Activated CD8-positive, alpha-beta memory T cell treated with anti-CD3 and anti-CD28 coated beads for 1 hour (primary cell): ENCODE measurements at places on chromosomes 16 and 17.

DNA sequence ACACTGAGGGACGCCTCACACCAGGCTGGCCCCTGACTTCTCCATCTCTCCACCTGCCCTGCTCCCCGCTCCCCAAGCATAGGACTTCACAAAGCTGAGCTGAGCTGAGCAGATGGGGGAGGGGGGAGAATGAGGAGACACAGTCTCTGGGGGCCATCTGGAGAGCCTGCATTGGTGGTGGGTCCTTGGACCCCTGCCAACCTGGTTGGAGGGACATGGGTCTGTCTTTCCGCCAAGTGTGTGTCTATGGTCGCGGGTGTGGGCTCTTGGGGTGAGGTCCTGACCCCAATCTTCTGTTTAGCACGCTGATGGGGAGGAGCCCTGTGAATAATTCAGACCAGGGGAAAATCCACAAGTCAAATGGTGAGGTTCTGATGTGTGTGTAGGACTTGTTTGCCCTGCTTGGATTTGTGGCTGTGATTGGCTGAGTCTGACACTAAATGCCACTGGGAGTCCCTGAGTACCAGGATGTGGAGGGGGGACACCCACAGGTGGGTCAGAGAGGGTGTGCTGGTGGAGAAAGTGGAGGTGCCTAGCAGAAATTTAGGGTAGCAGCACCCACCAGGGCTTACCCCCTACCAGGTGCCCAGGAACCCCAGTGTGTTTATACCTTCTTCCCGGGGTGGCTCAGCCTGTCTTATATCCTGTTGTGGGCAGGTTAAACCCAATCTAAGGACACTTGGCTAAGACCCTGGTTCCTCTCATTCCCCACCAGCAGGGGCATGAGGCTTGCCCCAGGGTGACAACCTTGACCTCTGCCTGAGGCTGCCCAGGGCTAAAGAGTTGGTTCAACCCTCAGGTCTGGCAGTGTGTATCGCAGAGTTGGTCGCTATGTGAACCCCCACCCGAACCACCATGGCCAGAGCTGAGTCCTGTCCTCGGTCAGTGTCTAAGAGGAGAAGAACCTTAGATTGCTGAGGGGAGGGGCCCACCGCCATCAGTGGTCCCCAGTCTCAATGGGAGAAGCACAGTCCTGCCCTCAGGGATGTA is 2.1 kb downstream of the FMNL1 start:
- DNase-seq, result no peak

DNA sequence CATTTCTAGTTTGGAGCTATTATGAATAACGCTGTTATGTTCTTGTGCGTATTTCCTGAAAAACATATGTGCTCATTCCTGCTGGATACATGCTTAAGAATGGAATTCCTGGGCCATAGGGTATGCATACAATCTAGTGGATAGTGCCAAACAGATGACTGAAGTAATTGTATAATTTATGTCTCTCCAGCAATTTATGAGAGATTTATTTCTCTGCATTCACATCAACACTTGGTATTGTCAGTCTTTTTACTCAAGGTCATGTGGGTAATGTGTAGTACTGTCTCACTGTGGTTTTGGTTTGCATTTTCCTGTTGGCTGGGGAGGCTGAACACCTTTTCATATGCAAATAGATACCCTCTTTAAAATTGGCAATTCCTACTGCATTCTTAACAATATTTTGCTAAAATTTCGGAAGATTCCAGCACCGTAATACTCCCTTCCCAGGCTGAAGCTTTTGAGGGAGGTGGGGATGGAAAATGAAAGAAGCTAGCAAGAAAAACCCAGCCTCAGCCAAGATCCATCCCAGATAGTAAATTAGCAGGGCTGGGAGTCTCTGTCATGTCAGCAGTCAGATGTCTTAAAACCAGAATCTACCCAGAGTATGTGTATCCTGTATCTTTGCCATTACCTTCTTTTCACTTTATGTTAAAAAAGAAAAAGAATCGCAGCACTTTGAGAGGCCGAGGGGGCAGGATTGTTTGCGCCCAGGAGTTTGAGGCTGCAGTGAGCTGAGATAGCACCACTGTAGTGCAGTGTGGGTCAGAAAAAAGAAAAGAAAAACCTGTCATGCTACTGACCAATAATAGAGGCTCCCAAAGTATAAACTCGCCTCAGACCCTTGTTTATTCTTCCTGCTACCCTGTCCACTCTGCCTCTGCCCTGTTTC is 204.9 kb downstream of the LGALS9B start:
- no peak for DNase-seq

GRCh38 chr16:57938936-57939871 is 31.7 kb downstream of the CNGB1 start:
- no peak for DNase-seq

GRCh38 chr17:43940630-43941029 is 1.6 kb downstream of the PPY start:
- no peak for DNase-seq

DNA sequence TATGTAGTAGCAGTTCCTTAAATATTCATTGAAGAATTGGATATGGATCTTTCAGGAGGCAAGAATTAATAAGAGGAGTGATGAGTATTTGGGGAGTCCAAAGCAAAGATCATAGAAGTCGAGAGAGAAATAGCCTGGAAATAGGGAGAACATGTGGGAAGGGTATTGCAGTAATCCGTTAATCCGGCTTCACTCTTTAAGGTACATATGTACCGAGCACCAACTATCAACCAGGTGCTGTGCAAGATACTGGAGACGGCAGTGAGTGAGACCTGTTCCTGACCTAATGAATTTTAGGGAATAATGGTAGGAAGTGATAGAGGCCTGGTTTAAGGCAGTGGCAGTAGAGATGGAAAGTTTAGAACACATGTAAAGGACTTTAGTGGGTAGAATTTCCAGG is 1.1 kb downstream of the ELP5 start:
- no peak for DNase-seq

GRCh38 chr17:65066901-65067300 is 10.4 kb upstream of the GNA13 start:
- no peak for DNase-seq
